Stimulated activated CD8-positive, alpha-beta memory T cell treated with anti-CD3 and anti-CD28 coated beads, Interleukin-4, amount 100 ng/mL, for 4 hours (primary cell): ENCODE measurements at places on chromosomes 7 and 10.

DNA sequence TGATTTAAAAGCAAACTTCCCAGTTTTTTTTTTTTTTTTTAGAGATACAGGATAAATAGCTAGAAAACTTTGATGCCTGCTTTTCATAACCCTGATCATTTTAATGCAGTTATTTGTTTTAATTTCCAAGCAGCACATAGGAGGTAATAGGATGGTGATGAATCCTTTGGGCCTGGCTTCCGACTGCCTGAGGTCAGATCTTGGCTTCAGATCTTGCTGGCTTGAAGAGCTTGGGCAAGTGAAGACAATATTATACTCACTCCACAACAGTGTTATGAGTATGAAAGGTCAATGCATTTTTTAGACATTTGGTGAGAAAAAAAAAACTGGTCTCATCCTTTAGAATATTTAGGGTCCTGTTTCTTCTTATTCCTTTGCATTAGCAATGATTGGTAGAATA lies 124.8 kb upstream of the PRKCQ start:
- no peak for DNase-seq

DNA sequence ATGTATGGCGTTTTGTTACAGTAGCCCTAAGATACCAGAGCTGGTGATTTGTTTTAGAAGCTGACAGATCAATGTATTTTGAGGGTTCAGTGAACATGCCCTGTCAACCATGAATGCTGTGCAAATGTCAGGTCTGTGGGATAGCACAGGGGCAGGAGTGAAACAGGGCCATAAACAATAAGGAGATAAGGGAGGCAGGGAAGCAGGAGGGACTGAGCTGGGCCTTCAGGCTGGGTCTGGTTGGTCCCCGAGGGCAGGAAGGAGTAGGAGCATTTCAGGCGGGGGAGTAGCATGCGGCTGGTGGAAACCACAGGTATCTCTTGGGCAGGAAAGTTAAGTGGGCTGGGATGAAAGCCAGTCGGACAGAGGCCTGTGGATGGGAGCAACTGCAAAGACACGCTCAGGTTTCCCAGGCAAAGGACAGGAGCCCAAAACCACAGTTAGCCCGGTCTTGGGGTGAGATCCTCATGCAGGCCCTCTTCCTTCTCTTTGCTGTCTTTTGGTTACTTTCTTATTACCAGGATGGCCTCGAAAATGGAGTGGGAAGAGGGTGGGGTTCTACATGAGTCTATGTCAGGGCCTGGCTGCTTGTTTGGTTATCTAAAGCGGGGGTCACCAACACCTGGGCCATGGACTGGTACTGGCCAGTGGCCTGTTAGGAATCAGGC lies 69.5 kb upstream of the SEPHS1 start:
- no peak for DNase-seq

DNA sequence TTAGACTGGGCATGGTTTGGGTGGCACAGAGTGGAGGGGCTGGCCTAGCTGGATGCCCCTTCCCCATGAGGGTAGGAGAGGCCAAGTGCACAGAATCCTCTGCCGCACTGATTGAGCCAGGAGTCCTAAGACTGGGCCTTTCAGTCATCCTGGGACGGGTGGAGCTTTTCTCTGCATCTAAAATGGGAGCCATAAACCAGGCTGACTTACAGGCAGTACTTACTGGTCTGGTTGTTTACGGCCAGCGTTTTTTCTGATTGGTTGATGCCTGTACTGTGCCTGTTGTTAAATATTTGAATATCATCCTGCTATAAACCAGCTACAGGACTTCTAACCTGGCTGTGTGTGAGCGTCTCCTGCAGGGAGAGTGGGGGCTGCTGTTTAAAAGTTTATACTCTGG lies 107.8 kb downstream of the CDH23 start:
- DNase-seq, result no peak

DNA sequence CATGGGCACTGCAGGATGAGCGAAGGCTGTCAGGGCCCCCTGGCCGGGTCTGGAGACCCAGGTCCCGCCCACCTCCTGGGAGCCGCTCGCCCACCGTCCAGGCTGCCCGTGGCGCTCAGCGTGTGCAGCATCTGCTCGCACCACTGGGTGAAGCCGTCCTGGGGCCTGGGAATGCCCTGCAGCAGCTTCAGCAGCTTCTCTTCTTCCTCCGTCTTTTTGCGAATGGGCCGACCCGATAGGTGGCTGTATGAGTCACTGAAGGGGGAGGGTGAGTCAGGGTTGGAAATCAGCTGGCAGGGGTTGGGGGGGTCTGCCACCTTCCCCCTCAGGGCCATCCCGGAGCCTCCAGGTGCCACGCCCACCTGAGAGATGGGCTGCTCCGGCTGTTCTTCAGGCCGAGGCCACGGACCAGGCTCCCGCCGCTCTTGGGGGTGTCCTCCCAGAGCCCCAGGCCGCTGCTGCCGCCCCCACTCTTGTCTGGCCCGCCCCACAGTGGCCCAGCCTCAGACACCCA lies 8.7 kb downstream of the GNB2 start:
- DNase-seq, result no peak

GRCh38 chr7:129665013-129665401 lies 53.5 kb downstream of the NRF1 start:
- no peak for DNase-seq

DNA sequence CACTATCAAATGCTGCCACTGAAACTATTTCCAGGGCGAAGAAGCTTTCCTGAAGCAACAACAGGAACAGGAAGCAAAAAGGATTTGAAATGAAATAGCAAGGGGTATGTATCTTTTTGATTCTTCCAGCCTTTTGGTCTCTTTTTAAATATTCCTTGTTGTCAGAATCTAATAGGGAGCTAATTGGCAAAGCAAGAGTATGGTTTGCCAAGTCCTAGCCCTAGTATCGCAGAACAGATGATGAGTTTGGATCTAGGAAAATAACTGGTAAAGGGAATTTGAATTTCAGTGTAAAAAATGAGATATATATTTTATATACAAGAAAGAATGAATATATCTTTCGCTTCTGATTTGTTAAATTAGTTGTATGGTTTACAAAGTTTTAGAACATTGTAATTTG lies 252.5 kb downstream of the ANKRD7 start:
- DNase-seq, result no peak

GRCh38 chr7:128381161-128381821 lies 19.8 kb upstream of the PRRT4 start:
- no peak for DNase-seq
